ENCODE measurements at places on chromosomes 5 and 9.

- DNase-seq, result no peak
Observed at GRCh38 chr9:3746296-3747275, 220.8 kb upstream of the RFX3 start.

DNA sequence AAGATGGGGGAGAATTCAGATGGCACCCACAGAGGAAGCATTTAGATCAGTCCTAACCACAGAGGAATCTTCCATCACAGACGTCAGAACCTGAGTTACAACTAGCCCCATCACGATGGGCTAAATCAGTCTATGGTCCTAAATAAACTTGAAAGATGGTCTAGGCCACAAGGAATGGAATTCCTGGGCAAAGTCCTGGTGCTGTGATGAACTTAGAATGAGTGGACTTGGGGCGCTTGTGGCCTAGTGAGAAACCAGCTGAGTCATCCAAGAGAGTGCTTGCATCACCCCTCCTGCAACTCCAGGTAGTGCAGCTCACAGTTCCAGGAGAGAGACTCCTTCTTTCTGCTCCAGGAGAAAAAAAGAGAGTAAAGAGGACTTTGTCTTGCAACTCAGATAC is 722.9 kb upstream of the RGMB start:
- no peak for DNase-seq

- DNase-seq, result no peak
Observed at GRCh38 chr9:5817862-5818261, 15.1 kb downstream of the ERMP1 start.

GRCh38 chr9:112785986-112786385 is 35.4 kb downstream of the SNX30 start:
- no peak for DNase-seq

- DNase-seq, result no peak
Observed at GRCh38 chr5:32574540-32575175, 10.7 kb upstream of the SUB1 start.

DNA sequence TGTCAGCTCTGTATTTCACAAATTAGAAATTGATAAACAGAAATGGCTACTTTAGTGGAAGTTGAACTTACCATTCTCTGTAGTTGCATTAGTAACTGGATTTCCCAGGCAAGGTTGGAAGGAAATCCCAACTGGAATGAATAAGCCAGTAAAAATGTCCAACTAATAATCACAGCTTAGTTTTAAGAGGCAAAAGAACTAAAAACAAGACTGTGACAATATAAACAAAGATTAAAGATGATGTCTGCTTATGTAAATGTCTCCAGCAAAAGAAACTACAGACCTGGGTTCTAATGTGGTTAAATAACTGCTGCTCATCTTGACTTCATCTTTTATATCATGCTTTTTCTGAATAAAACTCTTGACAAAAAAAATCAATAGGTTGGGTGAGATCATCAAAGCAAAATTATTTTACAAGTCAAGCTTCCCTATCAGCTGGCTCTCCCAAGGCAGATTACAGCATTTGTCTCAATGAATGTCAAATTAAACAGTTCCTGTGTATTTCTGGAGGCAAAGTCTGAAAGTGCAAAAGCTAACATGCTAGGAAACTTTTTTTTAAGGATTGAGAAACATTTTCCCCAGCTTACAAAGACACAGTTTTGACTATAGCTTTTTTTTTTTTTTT is 62.3 kb upstream of the HMHB1 start:
- DNase-seq, result no peak

GRCh38 chr5:62283861-62284260 is 22.1 kb upstream of the KIF2A start:
- DNase-seq, result no peak

GRCh38 chr5:35041261-35041660 is 6.5 kb downstream of the AGXT2 start:
- no peak for DNase-seq

DNA sequence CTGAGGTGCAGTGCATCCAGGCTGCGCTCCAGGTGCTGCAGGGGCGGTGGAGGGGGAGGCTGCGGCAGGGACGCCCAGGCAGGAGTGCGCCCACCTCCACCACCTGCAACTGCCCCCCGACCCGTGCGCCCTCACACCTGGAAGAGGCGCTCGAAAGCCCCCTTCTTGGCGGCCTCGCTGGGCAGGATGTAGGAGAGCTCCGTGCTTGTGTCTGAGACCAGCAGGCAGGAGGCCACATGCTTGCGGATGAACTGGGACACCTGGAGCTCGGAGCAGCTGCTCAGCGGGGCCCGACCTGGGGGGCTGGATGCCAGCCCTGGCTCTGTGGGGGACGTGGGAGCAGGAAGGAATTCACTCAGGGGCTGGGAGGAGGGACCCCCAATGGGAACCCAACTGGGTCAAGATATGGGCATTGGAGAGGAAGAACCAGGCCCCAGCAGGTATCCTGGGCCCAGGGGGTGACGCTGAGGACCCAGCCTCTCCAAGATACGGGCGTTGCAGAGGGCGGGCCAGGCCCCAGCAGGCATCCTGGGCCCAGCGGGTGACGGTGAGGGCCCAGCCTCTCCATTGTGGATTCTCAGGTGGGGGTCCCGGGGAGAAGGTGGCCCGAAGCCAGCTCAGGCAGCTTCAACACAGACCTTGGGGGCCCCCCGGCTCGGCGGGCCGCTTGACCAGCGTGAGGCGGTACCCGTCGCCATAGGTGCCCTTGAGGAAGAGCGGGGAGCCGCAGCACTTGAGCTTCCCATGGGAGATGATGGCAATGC is 13.1 kb downstream of the ABCA2 start:
- DNase-seq, result no peak

DNA sequence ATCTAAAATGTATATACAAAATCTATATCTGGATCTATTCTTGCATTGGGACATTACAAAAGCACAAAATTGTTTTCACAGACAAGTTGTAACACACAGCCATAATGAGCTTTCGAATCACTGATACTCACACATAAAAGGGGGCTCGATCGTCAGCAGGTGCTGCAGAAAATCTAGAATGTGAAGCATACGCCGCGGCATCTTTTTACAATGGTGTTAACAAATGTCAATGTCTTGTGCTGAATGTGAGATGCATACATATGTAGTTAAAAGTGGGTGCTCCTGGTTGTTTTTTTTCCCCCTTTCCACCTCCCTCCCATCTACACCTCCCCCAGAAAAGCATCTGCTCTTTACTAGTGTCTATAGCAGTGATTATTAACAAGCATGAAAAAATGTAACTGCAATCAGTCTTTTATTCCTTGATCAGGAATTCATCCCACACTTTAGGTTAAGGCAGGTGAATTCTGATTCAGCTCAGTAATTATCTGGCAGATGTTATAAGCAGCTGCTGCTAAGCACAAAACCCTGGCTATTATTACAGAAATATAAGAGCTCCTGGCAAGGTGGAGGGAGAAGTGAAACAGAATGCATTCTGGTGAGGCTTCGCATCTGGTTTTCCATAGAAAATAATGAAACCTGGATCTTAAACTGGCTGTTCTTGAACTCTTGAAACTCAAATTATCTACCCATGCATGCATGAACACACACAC is 114.1 kb downstream of the MPDZ start:
- DNase-seq, result no peak

GRCh38 chr9:93354451-93354850 is 97.0 kb upstream of the FAM120A start:
- DNase-seq, result no peak

DNA sequence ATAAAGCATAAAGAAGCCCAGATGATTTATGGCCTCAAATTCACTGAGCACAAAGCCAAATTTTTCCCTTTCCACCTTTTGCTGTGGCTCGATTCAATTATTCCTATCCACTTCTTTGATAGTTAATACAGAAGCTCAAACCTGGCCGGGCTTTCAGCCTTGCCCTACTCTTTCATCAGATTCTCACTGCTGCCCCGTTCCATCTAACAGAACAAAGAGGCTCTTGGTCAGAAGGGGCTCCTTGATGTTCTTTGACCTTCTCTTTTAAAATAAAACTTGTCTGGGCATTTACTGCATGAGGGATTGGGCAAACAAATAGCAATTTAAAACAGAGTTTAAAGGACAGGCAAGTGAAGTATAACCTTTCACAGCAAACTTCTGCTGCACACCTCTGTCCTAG is 9.8 kb downstream of the GRXCR2 start:
- DNase-seq, result no peak

GRCh38 chr5:127358740-127359139 is 68.1 kb downstream of the MEGF10 start:
- no peak for DNase-seq

DNA sequence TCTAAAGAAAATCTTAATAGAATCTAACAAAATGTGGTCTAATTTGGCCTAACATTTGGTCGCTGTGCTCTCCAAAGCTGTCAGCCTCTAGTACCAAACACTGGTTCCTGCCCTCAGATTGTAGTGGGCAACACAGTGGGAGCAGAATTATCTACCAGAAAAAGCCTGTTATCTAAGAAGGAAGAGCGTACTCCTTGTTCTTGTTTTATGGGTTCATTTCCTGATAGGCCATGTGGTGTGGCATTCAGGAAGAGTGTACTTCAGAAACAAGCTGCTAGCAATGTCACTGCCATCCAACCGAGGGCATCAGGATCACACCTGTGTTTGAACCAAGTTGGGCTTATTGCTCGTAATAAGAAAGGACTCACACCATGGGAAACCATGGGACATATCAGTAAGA is 487.9 kb upstream of the DAP start:
- DNase-seq, result no peak

DNA sequence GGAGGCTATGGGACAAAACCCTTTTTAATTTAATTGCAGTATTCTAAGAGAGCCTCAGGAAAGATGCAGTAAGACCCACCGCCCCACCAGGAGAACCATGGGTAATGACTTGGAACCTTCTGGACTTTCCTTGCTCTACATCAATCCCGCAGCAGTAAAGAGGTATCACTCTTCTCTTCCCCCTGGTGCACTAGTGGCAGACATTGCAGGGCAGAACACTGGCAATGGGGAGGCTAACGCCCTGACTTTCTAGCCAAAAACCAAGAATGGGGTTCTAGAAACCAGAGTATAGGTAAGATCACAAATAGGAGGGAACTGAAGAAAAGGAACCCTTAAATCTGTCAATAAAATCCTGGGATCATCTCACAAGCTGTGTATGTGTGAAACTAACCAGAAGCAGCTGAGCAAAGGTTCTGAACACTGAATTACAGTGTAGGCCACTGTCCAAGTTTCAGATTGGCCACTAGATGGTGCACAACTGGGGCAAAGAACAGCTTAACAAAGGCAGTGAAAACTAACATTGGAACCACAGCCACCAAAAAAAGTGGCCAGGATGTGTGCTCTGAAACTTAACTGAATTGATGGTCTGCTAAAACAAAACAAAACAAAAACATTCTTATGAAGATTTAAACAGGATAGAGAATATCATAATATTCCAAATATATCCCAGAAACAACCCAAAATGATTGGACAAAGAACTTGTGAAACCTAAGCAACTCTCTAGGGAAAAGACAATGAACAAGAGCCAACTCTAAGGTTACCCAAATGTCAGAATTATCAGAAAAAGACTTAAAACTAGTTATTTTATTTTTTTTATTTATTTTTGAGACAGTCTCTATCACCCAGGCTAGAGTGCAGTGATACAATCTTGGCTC is 6.6 kb upstream of the FAM151B start:
- peak; percentile 46 for DNase-seq

GRCh38 chr9:91302831-91303230 is 58.9 kb downstream of the AUH start:
- no peak for DNase-seq

DNA sequence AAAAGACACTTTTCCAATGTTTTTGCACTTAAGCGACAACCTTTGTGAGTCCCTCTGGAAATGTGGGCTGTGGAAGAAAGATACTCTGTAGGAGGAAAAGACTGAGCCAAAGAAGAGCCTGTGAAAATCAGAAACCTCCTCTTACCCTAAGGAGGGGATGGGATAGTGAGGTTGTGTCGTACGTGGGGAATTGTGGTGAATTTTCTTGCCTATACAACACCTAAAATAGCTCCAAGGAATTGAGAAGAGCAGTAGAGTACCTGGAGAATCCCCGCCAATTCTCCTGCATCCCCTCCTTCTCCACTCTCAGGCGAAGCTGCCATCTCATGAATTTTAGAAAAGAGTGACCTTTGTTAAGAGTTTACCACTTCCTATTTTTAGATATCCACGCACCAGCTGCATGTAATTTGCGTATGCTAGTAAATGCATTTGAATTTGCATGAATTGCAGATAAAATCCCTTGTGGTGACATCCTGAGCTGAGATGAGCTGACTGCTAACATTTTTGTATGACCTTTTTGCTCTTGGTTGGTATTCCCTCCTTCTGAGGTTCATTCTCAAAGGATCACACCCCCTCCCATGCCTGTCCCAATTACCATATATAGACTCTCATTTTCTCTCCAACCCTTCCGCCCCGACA is 147.2 kb downstream of the PCSK5 start:
- DNase-seq, result no peak

DNA sequence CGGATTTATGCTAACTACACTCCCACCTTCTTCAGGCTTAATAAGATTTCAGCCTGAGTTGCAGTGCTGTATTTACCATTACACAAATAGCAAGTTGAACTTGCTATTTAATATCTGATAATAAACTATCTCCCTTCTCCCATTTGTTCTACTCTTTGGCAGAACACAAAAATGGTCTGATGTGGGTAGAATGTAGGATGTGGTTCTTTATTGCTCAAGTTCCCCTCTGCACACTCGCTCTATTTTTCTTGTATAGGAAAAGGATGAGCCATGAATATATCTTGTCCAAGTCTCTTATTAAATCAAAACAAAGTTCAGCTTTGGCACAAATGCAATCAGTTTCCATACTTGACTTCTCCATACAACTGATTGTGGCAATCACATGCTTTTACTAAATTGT is 37.2 kb upstream of the KIF2A start:
- no peak for DNase-seq

GRCh38 chr9:2817999-2818803 is 25.7 kb downstream of the PUM3 start:
- DNase-seq, result no peak

DNA sequence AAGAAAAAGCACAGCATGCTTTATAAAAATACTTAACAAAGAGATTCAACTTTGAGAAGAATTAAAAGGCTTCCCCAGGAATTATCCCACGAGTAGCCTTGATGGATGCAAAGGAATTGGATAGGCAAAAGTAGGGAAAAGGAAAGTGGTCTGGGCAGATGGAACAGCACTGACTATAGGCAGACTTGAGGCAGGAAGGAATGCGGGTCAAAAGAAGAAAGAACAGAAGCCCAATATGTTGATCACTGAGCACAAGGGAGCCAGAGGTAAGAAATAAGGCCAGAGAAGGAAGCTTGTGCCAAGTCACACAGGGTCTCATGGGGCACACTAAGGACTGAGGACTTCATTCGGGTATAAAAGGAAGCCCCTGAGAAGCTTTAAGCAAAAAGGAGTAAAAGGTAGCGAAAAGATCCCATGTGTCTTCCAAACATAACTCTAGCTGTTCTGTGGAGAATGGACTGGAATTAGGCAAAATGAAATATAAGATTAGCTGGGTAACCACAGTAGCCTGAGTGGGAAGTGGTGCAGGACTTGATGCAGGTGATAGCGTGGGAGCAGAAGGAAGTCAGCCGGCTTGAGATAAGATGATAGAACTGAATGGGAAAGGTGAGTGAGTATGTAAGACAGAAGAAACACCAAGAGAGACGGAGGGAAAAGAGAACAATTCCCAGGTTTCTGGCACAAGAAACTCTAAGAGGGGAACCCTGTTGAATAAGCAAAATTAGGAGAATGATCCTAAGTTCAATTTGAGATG is 106.6 kb downstream of the DENND1A start:
- DNase-seq, result no peak
